SK-N-SH treated with all-trans-retinoic acid at 6 μM for 48 hours (cell line): ENCODE measurements at places on chromosomes 3 and 15.

GRCh38 chr3:21729888-21730459 lies 21.0 kb downstream of the ZNF385D start:
- ATAC-seq = peak; percentile 40; the same call in 1 of the 3 replicates

GRCh38 chr3:62556121-62556815 lies 182.9 kb upstream of the FEZF2 start:
- ATAC-seq = no peak

DNA sequence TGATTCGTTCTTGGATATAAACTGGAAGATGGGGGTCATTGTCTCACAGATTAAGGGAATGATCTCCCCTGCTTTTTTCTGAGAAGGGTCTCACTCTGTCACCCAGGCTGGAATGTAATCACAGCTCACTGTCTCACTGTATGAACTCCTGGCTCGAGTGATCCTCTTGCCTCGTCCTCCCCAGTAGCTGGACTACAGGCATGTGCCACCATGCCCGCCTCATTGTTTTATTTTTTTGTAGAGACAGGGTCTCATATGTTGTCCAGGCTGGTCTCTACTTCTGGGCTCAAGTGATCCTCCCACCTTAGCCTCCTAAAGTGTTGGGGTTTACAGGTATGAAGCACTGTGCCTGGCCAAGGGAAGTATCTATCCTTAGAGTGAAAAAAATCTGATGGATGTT lies 5.4 kb downstream of the OXSR1 start:
- ATAC-seq = no peak

- ATAC-seq = no peak
Measured at GRCh38 chr3:147099076-147099475, 307.3 kb downstream of the ZIC4 start.

DNA sequence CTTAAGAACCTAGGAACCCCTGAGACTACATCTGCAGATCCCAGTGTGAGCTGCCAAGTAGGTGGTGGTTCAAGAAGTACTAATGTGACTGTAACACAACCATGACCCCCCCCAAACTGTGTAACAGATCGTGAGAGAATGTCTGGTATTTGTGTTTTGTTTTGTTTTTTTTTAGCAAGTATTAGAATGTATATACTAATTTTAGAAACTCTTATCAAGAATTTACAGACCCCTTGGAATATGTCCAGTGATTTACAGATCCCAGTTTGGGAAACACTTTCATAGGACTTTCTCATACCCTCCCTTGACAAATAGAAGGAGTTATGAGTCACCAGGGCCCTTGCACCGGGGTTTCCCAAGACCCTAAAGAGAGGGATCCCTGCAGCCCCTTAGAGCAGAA lies 79.8 kb downstream of the SEMA5B start:
- ATAC-seq = no peak

DNA sequence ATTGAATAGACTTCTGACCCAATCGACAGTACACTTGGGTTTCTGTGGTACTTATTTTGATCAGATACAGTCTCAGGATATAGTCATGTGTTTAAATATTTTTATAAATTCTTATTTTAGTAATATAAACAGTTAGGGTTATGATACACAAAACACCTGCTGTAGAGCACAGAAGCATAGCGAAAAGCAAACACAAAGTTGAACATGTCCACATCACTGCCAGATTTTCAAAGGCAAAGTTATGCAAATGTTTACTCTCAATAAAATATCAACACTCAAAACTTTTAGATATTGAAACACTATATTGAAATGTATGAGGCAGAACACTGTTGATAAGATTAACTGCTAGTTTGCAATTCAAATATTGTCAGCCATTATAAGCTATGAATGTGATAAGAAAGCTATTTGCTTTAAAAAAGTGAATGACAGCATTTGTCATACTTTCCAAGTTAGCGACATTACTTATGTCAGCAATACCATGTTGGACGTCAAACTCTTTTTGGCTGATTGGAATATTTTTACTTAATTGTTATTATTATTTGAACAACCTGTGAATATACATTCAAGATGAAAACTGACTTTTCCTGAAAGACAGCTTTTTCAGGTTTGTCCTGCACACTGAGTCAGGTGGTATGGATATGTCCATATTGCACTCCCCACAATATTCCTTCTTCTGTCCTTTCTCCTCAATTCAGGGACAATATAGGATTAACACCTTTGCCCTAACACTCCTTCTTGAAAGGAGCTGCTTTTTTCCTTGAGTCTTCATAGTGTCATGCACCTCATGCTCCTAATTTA lies 367.1 kb downstream of the EPHA3 start:
- ATAC-seq = no peak

DNA sequence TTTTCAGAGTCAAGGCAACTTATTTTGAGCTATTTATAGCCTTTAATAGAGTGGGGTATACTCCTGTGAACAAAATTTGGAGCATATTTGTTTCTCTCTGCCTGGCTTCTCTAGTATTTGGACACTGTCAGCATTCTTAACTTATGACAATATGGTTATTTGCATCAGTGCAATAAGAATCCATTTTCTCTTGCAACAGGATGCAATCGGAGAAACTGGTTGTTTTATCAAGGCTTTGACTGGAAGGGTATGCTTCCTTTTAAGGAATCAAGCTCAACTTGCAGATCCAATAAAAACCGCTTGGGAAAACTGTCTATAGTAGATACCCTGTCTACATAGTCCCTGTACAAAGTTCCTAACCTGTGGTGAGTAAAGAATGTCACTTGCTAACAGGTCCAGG lies 106.7 kb downstream of the DPH6 start:
- peak; percentile 71 for ATAC-seq

GRCh38 chr3:35678643-35679161 lies 39.4 kb downstream of the ARPP21 start:
- no peak for ATAC-seq

GRCh38 chr3:148389916-148390315 lies 307.8 kb upstream of the AGTR1 start:
- ATAC-seq = no peak

DNA sequence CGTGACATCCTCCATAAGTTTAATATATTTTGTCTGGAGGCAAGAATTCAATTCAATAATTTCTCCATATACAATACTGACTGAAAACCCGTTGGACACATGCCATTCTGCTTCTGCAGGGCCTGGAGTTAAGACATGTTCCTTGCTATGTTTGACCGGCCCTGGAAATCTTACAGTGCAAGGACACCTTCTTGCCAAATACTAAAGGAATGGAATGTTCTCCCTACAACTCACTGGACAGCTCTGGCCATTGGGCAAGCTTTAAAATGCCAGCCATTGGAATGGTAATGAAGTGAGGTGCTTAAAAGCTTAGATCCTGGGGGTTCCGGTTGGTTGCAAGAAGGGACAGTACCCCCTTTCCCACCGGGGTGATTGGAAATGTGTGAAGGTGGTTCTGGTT lies 329.8 kb upstream of the PROK2 start:
- no peak for ATAC-seq

DNA sequence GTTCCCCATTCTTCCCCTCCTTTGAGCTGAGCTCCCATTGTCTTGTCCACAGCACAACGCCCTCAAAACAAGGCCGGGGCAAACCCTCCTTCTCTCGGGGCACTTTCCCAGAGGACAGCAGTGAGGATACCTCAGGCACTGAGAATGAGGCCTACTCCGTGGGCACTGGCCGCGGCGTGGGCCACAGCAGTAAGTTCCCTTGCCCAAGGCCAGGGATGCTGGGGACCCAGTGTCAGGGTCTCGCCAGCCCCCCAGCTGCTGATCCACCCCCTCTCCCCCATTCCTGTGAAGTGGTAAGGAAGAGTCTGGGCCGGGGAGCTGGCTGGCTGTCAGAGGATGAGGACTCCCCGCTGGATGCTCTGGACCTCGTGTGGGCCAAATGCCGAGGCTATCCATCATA lies 4.2 kb upstream of the OGG1 start:
- no peak for ATAC-seq

- no peak for ATAC-seq
Measured at GRCh38 chr15:45399381-45400212, 21.3 kb upstream of the GATM start.

DNA sequence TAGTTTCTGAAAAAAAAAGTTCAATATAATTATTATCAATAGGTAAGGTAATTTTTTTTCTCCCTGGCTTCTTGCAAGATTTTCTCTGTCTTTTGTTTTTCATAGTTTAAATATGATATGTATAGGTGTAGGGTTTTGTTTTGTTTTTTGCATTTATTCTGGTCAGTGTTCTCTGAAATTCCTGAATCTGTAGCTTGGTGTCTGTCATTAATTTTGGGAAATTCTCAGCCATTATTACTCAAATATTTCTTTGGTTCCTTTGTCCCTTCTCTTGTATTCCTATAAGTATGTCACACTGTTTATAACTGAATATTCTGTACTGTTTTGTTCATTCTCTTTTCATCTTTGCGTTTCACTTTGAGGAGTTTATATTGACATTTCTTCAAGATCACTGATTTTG lies 22.1 kb downstream of the IQCH start:
- ATAC-seq = no peak

GRCh38 chr3:43629257-43629656 lies 7.4 kb upstream of the ANO10 start:
- no peak for ATAC-seq
